Stimulated activated CD8-positive, alpha-beta memory T cell treated with anti-CD3 and anti-CD28 coated beads, Interleukin-15, amount 100 ng/mL, for 4 hours (primary cell): ENCODE measurements at places on chromosomes 3 and 15.

GRCh38 chr15:51869060-51869421 lies 39.6 kb downstream of the TMOD3 start:
- no peak for DNase-seq

- DNase-seq: no peak
These were observed 27.9 kb downstream of the IQSEC1 start for GRCh38 chr3:13045241-13045903.

- no peak for DNase-seq
These were observed 85.1 kb upstream of the FLNB start for GRCh38 chr3:57923101-57923500.

GRCh38 chr3:160608870-160609269 lies 43.5 kb upstream of the KPNA4 start:
- no peak for DNase-seq

GRCh38 chr15:80107774-80108173 lies 45.0 kb upstream of the FAH start:
- DNase-seq: no peak

DNA sequence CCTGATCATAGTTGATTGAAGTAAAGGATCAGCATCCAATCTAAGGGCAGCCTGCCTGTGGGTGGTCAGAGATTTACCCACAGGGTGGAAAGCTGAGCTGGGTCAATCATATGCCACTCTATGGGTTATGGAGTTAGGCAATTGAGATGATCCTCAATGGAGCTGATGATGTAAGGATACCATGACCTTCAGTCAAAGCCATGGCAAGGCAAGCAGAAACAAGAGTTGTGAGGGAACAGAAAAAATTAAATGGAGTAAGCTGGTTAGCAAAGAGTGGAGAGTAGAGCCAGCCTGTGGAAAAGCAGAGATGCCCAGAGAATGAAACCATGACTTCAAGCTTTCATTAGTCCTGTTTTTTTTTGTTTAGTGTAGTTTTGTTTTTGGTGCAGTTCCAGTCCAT lies 5.7 kb upstream of the IQGAP1 start:
- no peak for DNase-seq

DNA sequence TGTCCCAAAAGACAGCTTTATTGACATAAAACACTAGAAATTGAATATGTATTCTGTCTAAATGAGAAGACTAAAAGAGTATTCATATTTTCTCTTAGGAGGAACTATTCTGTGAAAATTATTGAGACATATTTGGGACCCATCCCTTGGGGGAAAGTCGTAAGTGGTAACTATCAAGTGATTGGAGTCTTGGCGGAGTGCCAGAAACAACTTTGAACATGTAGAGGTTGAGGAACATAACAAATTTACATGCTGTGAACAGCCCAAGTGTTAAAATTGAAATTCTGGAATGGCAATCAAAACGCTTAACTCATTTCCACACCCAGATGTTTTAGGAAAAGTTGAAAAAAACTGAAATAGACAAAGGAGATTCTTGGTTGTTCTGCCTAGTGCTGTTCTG lies 1034.6 kb downstream of the NSUN3 start:
- no peak for DNase-seq

DNA sequence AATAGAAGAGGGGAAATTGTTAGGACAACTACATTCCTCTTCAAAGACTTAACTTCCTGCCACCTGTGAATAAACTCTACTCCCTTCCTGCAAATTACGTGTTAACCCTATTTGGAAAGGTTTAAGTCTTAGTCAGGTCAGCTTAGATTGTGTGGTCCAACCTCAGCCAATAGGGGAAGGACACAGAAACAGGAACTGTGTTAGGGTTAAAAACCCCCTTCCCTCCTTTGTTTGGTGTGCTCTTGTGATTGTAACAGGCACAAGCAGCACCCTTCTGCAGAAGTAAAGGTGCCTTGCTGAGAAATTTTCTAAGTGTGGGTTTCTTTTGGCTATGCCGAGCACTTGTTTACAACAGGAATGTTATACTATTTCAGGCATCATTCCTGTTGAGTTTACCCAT lies 45.0 kb upstream of the FSTL1 start:
- DNase-seq: no peak

DNA sequence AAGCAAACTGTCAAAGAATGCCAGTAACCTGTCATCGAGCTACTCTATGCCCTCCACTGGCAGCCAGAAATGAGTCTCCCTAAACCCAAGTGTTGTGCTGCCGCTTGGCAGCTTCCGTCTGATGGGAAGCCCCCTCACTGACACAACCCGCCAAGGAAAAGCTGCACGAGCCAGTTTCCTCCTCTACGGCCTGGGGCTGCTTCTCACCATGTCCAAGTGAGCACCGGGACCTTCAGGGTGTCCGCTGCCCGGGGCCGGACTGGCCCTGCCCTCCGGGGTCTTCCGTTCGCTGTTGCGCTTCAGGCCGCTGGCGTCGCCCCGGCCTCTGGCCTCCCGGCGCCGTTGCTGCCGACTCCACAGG lies 490 bp downstream of the TOMM70 start:
- peak; percentile 8 for DNase-seq

DNA sequence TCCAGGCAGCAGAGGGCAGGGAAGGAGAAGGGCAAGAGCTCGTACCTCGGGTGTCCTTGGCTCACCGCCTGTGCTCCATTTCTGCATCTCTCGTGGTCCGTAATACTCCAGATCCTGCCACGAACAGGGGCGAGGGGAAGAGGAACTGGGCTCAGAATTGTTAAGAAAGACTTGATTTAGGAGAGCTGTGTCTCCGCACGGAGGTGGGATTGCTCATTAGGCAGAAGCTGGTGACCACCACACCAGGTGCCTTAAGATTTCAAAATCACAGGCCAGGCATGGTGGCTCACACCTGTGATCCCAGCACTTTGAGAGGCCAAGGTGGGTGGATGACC lies 37.2 kb upstream of the BDH1 start:
- no peak for DNase-seq

DNA sequence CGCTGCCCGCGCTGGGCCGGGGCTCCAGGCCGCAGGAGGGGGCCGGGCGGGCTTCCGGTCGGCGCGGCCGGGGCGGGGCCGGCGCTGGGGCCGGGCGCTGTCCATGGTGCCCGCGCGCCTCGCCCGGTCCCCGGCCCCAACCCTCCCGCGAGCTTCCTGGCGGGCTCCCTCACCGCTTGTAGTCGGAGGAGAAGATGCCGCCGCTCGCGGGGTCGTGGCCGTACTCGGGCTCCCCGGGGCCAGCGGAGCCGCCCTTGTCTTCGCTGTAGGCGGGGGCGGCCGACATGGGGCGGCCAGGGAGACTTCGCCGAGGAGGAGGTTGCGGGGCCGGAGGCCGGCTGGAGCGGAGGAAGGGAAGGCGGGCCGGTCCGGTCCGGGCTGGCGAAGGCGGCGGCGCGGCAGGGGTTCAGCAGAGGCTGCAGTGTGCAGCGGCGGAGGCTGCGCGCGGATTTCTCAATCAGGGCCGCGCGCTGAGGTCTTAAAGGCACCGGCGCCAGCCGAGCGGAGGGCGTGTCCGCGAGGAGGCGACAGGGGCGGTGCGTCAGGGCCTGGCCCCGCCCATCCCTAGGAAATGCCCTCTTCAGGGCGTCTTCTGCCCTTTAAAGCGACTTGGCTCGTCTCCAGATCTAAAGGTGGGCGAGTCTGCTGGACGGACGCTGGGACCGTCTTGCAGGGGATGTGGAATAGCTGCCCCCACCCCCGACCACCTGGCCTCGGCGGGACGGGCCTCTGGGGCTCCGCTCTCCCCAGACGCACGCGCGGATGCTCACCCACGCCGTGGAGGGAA lies at the start of gene AP3B2:
AP3B2 (minus strand) TSS at position 455 of the 787 bp plus-strand sequence; CDS start at position 286, 169 bp downstream.
- DNase-seq: peak; percentile 30

DNA sequence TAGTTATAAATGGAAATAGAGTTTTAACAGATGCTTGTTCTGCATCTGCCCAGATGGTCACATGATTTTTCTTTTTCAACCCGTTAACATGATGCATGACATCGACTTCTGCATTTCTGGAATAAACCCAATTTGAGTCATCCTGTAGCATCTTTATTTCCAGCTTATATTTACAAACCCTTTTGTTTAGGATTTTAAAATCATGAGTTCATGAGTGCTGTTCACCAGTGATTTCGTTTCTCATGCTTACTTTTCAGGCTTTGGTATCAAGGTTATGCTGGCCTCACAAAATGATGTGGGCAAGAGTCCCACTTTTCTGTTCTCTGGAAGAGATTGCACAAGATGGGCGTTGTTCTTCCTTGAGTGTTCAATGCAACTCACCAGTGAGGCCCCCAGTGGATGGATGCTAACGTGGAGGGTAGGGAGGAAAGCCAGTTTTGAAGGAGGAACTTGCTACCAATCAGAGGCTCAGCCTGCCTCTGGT lies 5.2 kb downstream of the HRH1 start:
- DNase-seq: no peak
